ENCODE measurements at places on chromosomes 2 and 18.

DNA sequence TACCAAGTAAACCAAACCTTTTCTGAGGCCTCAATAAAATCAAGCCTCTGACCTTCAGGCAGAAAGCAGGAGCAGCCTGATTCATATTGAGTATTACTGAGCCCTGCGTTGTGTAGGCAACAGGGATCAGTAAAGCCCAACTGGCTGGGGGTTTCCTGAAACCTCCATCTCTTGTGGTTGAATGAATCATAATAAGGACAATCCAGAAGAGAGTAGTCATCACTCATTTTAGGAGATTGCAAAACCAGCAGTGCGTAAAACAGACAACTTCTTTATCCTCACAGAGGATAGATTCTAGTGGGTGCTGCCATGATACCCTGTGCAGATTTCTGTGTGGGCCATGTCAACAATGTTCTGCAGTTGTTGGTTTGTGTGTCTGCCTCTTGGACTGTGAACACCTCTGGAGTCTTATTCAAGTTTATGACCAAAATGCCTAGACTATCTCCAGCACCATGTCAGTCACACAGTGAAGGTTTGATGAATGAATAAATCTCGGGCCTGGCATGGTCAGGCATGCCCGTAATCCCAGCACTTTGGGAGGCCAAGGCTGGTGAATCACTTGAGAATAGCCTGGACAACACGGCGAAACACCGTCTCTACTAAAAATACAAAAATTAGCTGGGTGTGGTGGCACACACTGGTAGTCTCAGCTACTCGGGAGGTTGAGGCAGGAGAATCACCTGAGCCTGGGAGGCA, 51.8 kb upstream of the RAB27B start:
- peak; percentile 58 for DNase-seq

DNA sequence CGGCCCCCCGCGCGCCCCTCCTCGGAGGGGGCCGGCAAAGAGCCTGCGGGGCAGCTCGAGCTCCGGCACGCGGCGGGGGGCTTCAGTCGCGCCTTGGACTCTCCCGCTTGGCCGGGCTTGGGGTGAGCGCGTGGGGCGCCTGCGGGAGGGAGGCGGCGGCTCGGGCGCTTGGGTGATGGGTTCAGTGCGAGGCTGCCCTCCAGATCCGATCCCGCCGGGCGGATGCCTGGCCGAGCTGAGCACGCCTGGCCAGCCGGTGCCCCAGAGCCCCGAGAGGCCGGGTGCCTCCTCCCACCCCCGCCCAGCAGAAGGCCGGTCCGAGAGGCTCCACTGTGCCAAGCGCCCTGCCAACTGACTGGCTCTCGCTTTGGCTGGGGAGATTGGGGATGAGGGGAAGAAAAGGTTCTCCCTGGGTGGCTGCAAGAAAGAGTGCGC, 273 bp upstream of the NXPH2 start:
- no peak for DNase-seq

- DNase-seq = no peak
These were observed 244.7 kb downstream of the HRH4 start for GRCh38 chr18:24704946-24705630.

- no peak for DNase-seq
These were observed 69.1 kb downstream of the LRRFIP1 start for GRCh38 chr2:237696461-237696860.

- no peak for DNase-seq
These were observed 262.0 kb downstream of the MREG start for GRCh38 chr2:215751200-215751910.

DNA sequence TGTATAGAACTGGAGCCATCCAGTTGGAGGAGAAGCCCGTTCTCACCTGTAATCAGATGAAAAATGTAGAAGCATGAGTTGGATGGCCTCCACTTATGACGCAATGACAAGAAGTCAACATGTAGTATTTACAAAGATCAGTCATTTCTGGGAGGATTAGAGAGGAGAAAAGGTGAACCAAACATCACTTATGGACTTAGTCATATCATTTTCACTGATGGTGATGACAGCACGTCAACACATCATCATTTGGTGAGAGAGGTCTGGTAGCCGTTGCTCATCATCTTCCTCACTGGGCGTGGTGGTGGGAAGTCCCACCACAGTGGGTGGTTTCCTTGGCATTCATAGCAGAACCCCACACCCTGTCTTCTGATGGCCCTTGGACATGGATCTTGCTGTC, 264.2 kb upstream of the EPAS1 start:
- peak; percentile 78 for DNase-seq

- no peak for DNase-seq
These were observed 166.0 kb downstream of the TMEM182 start for GRCh38 chr2:102927854-102928267.

Data from stimulated activated CD4-positive, alpha-beta T cell treated with anti-CD3 and anti-CD28 coated beads, Interleukin-1b, Interleukin-23, amount 100 ng/mL, for 48 hours (primary cell).